ENCODE measurements at places on chromosomes 11 and 22.

DNA sequence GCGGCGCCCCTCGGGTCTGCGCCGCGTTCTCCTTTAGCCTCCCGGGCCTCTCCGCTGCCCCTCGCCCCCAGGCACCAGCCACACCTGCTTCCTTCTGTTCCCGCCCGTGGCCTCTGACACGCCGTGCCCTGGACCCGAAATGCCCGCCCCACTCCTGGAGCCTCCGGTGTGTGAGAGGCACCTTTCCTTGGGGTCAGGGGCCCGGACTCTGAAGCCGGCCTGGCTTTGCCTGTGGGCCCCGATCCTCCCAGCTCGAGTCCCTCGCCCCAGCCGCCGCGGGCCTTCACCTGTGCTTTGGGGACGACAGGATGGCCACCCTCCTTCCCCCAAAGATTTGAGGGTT lies 661 bp upstream of the CDPF1 start:
- DNase-seq: no peak

GRCh38 chr11:10692531-10693115 lies 932 bp downstream of the IRAG1 start:
- DNase-seq: no peak

DNA sequence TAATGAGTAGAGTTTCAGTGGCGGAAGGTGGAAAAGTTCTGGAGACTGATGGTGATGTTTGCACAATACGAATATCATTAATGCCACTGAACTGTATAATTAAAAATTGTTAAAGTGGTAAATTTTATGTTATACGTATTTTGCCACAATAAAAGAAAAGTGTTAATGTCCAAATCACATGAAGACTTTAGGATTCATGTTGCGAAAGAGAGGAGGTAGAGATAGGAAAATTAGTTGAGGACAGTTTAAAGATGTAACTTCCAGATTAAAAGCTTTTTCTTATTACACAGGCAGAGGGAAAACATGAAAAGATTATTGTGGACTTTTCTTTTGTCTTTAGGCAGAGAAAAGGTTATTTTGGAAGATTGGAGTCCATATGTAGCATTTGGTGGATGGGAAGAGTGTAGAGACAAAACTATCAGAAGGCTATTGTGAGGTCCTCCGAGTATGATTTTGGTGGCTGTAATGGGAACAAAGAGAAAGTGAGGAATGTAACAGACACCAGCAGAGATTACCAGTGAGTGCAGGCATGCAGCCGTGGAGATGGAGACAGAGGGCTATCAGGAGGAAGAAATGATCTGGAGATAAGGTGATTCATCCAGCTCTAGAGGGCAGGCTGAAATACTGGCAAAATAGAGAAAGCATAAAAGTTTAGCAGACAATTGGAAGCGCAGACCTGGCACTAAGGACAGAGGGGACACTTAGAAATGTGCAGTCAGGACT lies 12.5 kb downstream of the VPS26B start:
- no peak for DNase-seq

GRCh38 chr22:35021161-35021560 lies 44.8 kb upstream of the ISX start:
- no peak for DNase-seq

GRCh38 chr11:69417699-69418085 lies 63.8 kb upstream of the LINC01488 start:
- no peak for DNase-seq

DNA sequence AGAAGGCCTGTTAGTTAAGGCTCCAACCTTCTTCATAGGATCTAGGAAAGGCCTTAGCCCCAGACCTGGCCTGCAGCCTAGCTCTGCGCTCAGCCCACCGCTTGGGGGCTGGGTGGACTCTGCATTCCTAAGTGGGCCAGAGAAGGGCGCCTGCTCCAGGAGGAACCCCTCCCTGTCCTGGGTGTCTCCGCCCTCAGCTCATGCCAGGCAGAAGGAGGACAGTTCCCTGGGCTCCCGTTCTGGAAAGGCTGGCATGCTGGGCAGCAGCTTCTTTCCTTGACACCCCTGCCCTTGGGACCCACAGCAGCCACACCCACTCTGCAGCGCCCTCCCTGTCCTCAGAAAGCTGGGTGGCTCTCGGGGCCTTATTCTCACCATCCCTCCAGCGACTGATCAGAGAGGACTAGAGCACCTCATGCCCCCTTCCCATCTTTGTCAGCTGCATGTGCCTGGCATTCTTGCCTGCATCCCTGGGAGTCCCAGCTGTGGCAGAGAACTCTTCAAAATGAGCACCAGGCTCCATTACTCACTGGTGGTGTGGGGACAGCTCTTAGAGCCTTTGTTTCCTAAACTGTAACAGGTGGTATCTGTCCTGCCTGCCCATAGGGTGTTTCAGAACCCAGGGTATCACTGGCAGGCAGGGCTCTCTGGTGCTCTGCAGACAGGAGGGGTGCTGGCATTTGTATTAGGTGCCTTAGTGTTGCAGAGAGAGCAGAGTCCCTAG lies 20.3 kb upstream of the MYRF start:
- DNase-seq: no peak

DNA sequence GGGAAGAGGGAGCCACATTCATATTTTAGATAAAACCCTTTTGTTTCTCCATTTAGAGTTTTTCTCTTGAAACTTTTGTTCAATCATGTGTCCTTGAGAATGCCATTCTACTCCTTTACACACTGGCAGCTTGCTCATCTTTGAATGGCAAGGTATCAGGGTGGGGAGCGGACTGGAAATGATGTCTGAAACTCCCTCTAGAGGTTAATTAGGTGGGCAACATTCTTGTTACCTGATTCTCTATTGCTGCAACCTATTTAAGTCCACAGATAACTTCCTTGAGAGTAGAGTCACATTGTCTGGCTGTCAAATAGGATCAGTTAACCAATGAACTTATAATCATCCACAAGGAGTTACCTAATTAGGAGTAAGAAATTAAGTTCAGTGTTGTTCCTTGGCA lies 533.6 kb upstream of the API5 start:
- no peak for DNase-seq

DNA sequence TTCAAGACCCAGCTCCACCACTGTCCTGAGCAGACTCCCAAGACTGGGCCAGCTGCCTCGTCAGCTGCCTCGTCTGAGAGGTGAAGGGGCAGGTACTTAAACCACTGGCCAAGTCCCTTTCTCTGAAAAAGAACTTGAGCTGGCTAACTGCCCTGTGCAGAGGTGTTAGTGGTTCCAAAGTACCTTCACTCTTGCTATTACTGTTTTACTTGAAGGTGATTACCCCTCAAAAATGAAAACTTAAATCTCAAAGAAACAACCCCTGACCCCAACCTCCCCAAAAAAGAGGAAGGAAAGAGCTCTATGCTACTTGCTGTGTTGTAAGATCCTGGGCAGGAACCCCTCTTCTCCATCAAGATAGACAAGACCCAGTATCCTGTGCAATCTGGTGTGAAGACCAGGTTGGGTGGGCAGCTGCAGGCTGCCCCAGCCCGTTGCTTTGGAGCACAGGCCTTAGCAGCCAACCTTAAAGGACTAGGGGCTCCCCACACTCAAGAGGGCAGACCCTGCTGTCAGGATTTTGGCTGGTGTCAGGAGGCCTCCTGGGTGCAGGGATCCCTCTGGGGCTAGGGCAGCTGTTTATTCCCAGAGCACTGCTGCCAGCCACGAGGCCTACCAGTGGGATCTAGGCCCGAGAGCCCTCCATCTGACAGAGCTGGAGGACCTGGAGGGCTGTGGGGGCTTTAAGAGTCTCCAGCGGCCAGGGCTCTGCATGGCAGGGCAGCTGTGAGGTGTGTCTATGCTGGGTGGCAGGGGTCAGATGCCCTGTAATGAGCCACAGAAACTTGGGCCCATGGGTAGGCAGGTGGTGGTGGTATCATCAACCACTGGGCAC lies 13.0 kb downstream of the GUCD1 start:
- DNase-seq: no peak

Data from left renal pelvis (tissue), 4 donors.